ENCODE measurements at places on chromosomes 3 and 15.

DNA sequence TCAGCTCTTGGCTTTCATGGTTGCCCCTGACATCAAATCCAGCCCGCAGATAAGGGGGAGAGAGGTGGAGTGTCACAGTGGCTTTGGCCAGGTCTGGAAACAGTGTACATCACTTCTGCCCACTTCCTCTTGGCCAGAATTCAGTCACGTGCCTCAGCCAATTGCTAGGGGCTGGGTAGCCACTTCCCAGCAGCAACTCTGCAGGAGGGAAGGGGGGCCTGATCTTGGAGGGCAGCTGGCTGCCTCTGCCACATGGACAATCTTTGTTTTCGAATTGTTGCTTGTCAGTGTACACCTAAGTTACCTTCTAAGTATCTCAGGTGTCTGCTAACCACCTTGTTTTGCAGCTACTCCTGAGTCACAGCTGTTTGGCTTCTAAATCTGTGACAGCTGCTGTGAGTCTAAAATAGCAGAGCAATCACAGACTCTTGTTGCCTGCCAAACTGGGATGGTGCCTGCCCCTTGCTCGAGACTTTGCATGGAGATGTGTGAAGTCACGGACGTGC lies 41.0 kb upstream of the LIMD1 start:
- DNase-seq: no peak

DNA sequence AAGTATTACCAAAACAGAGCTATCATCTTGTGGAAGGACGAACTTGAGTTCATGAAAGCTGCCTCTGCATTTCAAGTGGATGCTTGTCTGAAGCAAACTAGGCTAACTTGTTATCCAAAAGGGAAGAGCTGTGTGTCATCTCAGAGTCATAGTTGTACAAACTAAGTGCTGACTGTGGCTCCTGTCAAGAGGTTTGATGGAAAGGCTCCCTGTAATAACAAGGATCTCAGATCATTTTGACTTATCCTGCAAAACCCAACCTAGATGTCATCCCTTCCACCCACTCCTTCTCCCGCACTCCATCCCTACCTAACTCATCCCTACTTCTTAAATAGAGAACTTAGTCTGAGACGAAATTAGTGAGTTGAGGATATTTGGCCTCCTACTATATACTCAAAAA lies 110.8 kb downstream of the NR2E3 start:
- no peak for DNase-seq

DNA sequence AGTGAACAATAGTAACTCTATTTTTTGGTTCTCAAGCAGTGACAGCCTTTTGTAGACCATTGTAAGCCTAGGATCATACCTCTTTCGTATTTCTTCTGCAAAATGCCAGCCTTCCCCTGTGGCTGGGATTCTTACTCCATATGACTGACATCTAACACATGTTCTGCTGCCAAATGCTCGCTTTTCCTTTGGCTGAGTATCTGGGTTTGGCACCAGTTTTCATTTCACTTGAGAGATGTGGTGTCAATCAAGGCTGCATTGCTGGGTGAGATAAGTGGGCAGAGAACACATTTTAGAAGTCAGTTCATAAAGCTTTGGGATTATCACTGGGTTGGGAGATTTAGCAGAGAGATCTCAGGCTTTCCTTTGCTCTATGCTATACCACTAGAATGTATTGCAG lies 514.7 kb upstream of the SGO1 start:
- DNase-seq: no peak

GRCh38 chr3:171269542-171269941 lies 190.7 kb downstream of the TNIK start:
- DNase-seq: no peak

DNA sequence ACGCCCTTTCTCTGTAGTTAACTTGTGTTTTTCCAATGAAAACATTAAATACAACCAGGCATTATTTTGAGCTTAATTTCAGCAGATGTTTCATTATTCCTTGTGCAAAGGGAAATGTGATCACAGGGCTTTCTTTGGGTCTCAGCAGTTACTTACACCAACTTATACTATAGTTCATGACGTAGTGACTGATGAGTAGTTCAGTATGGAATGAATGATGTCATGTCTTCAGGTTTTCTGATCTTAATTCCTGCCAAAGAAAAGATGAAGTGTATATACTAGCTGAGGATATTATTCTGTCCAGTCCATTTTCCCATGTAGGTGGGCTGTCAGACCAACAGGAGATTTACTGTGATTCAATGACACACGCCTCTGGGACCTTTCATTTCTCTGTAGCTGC lies 61.3 kb downstream of the MYRIP start:
- DNase-seq: no peak

DNA sequence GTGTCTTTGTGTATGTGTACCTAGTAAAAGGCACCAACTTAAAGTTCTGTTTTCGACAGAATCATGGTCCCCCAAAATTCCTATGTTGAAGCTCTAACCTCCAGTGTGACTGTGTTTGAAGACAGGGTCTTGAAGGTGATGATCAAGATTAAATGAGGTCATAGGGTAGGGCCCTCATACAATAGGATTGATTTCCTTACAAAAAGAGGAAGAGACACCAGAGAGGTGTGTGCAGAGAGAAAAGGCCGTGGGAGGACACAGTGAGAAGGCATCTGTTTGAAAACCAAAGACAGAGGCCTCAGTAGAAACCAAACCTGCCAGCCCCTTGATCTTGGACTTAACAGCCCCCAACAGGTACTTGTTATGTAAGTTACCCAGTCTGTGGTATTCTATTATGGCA lies 52.0 kb upstream of the CORO2B start:
- DNase-seq: no peak

GRCh38 chr3:12301031-12301430 lies 12.2 kb downstream of the PPARG start:
- no peak for DNase-seq

DNA sequence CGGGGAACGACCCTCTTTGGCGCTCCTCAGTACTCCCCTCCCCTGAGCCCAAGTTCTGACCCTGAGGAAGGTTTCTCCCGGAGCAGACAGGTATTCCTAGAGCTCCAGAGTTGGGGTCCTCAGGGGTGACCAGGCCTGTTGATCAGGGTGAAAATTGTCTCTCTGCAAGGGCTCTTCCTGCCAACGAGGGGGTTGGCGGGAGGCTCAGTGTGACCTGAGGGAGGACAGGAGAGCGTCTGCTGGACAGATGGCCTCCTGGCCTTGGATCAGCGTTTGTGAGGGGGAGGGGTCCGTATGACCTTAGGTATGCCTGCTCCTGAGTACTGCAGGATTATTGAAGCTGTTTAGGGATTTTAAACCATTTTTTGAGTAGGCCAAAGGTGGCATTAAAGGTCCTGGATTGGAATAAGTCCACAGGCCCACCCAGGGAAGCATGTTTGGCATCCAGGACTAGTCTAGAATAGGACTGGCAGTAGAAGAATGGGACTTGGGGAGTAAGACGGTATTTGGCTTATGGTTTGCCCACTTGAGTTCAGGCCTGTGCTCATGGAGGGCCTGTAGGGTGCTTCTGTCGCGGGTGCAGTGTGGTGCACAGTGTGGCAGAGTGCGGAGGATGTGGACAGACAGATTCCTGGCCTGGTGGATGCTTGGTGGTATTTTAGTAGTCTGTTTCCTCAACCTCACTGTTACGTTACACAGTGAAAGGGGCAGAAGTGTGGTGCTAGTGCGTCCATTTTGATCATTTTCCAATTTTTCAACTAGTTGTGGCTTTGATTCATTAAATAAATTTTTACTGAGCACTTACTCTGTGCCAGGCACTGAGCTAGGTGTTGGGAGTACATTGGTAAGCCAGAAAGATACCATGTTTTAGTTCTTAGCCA lies 959 bp downstream of the ZNF592 start:
- peak; percentile 50 for DNase-seq

GRCh38 chr15:60571008-60571420 lies 92.1 kb upstream of the ICE2 start:
- no peak for DNase-seq

GRCh38 chr3:32165442-32165841 lies 59.0 kb downstream of the GPD1L start:
- DNase-seq: no peak

GRCh38 chr3:11434563-11435096 lies 162.4 kb downstream of the ATG7 start:
- no peak for DNase-seq

GRCh38 chr3:143084856-143085731 lies 34.5 kb upstream of the CHST2 start:
- DNase-seq: no peak

DNA sequence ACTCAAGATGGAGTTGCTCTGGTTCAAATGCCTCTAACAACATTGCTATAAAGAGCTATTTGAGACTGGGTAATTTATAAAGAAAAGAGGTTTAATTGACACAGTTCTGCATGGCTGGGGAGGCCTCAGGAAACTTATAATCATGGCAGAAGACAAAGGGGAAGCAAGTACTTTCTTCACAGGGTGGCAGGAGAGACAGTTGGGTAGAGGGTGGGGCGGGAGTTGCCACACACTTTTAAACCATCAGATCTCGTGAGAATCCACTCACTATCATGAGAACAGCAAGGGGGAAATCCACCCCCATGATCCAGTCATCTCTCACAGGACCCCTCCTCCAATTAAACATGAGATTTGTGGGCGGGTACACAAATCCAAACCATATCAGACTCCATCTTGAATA lies 30.7 kb downstream of the MAP2K5 start:
- DNase-seq: no peak

DNA sequence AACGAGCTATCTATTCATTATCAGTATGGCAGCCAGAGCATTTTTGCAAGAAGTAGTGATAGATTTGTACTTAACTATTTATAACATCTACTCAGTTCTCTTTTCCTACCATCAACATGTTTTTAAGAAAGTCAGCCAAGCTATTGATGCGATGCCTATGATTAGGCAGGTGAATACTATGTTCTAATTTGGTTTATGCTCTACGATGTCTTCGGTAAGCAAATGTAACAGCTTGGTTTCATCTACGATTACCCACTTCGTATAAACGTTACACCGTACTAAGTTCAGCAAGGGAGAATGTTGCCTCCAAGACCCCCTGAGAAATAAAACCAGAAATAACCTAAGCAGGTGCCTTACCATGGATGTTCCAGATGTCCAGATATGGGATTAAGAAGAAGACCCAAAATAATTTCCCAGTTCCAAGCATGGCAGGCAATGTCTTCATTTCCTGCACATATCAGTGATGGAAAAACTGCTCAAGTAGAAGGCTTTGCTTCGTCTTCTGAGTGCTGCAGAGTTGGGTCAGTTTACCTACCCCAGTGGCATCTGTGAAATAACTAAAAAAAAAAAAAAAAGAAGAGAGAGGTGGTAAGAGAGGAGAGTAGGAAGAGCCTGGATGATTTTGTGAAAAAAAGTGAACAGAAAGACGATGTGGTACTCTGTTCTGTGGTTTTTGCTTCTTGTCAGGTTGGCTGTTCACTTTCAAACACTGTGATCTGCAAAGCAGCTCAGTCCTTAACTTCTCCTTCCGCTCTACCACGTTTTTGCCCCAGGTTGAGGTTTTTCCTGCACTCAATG lies at the start of gene BTLA:
TSS of gene BTLA (minus strand) at position 559 of the 798 bp plus-strand sequence. CDS start at position 445, 114 bp downstream.
- DNase-seq: peak; percentile 20

DNA sequence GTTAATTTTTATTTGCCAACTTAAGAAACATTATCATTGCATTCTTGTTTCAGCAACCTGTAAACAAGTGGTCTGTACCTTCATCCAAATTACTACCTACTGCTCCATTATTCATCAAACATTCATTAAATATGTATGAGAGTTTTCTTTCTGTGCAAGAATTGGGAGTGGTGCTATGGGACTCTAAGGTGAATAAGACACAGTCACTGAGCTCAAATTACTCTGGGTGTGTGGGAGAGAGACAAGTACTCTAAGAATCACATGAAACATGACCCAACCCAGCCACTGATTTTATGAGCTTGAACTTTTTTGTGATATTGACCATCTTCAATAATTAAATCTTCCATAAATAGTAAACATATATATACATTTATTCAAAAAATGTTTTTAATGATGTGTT lies 227.2 kb upstream of the TP63 start:
- DNase-seq: no peak

DNA sequence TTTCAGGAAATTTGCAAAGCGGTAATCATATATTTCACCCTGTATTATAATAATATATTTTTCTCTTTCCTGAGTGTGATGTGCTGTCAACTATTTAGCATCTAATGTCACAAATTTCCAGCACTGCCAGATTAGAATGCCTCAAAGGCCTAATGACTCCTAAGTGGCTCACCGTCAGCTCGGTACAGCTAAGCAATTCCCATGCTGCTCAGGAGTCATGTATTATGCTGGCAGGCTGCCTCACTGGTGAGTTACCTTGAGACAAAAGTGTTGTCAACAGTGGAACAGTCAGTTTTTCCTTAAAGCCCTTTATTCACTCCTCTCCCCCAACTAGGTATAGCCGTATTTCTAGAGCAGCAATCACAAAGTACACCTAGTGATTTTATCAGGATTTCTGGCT lies 83.6 kb downstream of the NSUN3 start:
- no peak for DNase-seq

GRCh38 chr3:71649757-71650156 lies 66.2 kb upstream of the FOXP1 start:
- DNase-seq: no peak

- DNase-seq: no peak
These were observed 617.5 kb downstream of the TBL1XR1 start for GRCh38 chr3:176579711-176580185.

DNA sequence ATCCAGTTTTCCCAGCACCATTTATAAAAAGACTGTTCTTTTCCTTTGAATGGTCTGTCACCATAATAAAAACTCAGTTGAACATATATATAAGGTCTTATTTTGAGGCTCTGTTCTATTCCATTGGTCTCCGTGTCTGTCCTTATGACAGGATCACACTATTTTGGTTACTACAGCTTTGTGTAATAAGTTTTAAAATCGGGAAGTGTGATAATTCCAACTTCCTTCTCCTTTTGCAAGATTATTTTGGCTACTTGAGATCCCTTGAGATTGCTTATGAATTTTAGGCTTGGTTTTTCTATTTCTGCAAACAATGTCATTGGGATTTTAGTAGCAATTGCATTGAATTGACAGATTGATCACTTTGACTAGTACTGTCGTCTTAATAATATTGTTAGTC lies 35.7 kb downstream of the SACM1L start:
- DNase-seq: no peak

DNA sequence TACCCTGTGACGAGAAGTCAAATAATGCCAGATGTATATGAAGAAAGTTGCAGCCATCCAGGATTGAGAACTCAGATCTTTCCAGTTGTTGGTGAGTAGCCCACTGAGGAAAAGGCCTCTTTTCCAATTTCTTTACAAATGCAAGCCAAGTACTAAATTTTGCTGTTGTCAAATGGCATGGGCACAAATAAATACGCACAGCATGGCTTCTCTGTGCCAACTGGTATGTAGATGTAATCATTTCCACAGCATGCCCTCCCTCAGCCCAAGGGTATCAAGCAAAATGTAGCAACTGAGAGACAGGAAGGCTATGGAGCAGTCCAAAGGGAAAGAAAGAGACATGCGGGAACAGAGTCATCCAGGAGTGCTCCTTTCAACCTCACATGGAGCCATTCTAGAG lies 105.4 kb downstream of the FGF12 start:
- no peak for DNase-seq

- DNase-seq: no peak
These were observed 118.9 kb upstream of the EOMES start for GRCh38 chr3:27840807-27841594.

Data from activated naive CD4-positive, alpha-beta T cell treated with anti-CD3 and anti-CD28 coated beads, Interleukin-2, amount 50 U/mL, for 16 hours (primary cell).